ENCODE measurements at places on chromosomes 6 and 20.

GRCh38 chr6:12203001-12203400, 87.2 kb upstream of the EDN1 start:
- no peak for DNase-seq

- no peak for DNase-seq
Observed at GRCh38 chr6:79064635-79065034, 13.4 kb downstream of the PHIP start.

DNA sequence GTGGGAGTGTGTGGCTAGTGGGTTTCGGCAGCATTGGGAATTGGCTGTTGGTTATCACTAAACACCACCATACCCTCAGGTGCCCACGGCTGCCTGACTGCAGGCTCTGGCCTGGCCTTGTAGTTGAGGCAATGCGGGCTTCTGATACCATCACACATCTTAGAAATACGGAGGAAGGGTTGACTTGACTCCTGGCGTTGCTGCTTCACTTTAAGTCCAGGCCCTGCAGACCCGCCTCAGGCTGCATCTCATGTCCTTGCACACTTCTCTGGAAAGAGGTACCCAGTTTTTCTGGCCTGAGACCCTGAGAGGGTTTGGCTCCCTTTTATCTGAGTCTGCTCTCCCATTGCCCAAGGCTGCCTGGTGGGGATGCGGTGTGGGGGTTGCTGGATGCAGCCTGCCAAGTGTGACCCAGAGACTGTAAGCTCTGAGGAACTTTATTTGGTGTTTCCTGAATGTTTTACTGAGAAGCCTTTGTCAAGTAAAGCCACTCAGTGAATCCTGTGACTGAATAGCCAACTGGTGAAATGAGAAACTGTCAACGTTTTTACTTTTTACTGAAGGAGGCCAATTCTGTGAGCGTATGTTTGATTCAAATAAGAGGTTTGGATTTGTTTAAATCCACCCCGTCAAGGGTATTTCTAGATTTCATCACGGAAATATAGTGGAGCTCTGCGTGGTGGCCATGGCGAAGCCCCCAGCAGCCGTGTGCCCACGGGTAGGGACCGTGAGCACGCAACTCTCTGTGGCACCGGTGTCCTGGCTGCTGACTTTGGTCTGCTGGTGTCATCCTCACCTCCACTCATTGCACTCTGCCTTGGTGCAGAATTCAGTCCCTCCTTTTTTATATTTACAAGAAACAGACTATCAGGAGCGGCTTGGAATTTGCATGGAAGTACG, 160.1 kb downstream of the DTNBP1 start:
- DNase-seq, result no peak

GRCh38 chr20:8401556-8401955, 269.5 kb downstream of the PLCB1 start:
- no peak for DNase-seq

GRCh38 chr6:38637756-38638155, 2.0 kb downstream of the BTBD9 start:
- DNase-seq, result no peak

GRCh38 chr20:44781791-44782190, 28.6 kb downstream of the RIMS4 start:
- no peak for DNase-seq

DNA sequence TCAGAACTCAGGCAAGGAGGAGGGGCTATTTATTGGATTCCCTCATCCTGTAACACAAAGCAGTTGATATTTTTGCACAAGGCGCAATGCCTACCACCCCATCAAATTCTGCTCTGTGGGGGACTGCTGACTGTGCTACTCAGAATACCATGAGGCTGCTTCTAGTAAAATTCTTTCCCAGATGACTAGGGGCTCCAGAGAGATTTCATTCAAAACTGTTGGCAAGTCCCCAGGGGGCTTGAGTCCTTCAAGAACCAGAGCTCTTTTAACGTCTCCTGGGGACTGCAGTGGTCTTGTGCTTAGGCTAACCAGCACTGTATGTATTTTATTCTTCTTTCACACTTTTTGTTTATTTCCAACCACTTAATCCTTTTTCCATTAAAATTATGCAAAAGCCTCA, 365.9 kb upstream of the AGPAT4 start:
- DNase-seq, result no peak

DNA sequence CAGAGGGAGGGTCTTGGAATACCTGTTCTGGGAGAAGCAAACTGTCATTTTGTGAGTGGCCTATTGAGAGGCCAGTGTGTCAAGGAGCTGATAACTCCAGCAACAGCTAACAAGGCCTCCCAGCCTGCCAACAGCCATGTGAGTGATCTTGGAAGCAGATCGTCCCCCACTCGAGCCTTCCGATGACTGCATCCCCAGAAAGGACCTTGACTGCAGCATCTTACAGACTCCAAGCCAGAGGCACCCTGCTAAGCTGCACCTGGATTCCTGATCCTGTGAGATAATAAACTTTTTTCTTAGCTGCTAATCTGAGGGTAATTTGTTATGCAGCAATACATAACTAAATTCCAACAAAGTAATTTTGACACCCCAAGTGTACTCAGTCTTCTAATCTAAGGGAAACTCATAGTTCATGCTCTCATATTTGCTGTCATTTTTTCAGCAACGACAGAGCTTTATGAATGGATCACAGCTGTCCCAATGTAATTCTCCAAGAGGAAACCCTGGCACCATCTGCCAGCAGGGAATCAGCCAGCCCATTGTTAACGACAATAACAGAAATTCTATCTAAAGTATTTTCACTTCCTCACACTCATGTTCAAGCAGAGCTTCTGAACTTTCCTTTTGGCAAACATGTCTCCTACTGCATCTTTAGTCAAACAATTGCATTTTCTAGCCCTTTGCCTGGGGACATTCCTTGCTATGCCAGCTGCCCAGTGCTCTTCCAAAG, 470.2 kb upstream of the BTBD3 start:
- no peak for DNase-seq

DNA sequence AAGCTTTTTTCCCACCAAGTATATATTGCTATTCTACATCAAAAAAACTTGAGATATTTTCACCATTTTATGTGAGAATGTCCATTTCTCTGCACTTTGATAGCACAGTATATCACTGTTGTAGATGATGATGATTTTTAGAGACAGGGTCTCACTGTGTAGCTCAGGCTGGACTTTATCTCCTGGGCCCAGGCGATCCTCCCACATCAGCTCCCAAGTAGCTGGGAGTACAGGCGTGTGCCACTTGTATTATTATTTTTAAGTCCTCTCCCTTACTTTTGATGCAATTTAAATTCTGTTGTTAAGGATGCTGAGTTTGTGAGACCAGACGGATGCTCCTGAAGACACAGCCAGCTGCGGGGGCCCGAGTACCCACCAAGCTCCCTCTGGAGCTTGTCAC, 326.8 kb downstream of the QKI start:
- no peak for DNase-seq

- no peak for DNase-seq
Observed at GRCh38 chr6:33164665-33165373, 27.4 kb downstream of the COL11A2 start.

DNA sequence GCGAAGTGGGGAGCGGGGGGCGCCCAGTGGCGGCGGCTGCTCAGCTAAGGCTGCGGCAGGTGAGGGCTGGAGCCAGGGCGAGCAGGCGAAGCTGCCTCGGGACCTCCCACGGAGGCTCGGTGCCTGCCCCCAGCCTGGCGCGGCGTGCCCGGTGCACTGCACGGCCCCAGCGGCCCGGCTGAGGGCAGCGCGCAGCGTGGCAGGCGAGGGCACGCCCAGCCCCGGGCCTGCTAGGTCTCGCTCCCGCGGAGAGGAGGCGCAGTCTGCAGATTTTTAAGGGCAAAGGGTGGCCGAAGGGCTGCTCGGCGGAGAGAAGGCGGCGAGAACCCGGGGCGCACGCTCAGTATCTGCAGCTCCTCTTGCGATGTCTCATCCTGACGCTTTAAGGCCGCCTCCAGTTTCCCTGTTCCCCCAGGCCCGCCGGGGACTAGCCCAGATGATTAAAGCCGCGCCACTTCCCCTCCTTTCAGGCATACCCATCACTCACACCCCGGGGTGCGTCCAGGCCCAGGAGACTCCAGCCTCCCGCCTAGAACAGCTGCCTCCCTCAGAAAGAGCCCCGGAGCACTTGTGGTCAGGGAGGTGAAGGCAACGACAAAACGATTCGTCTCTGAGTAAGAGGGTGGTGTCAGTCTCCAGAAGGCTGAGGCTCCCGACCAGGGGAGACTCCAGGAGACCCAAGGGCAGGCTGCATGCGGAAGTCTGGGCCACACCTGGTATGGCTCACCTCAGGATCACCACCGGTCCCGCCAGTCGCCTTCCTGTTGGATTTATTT, at the start of gene FERMT1:
Gene FERMT1, minus strand, starts transcription at position 158 of the 776 bp plus-strand sequence. CDS start 3,476 bp downstream, outside the sequence.
- DNase-seq, result no peak

GRCh38 chr20:26208296-26209091, 511.8 kb upstream of the ZNF337 start:
- peak; percentile 16 for DNase-seq

DNA sequence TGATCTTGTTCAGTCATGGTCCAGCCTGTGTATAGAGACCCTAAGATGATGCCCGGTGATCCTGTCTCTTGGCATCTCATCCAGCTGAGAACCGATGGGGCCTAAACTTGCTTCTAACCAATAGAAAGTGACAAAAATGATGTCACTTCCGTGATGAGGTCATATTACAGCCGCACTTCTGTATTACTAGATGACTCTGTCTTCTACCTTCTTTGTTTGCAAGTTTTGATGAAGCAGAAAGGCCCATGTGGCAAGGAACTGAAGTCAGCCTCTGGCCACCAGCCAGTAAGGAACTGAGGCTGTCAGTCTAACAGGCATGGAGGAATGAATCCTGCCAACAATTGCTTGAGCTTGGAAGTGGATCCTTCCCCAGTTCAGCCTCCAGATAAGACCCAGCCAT, 32.8 kb upstream of the HLA-C start:
- DNase-seq, result no peak

- no peak for DNase-seq
Observed at GRCh38 chr6:165325609-165326008, 16.2 kb upstream of the C6orf118 start.

- DNase-seq, result no peak
Observed at GRCh38 chr6:117591405-117591804, 10.9 kb downstream of the GOPC start.

DNA sequence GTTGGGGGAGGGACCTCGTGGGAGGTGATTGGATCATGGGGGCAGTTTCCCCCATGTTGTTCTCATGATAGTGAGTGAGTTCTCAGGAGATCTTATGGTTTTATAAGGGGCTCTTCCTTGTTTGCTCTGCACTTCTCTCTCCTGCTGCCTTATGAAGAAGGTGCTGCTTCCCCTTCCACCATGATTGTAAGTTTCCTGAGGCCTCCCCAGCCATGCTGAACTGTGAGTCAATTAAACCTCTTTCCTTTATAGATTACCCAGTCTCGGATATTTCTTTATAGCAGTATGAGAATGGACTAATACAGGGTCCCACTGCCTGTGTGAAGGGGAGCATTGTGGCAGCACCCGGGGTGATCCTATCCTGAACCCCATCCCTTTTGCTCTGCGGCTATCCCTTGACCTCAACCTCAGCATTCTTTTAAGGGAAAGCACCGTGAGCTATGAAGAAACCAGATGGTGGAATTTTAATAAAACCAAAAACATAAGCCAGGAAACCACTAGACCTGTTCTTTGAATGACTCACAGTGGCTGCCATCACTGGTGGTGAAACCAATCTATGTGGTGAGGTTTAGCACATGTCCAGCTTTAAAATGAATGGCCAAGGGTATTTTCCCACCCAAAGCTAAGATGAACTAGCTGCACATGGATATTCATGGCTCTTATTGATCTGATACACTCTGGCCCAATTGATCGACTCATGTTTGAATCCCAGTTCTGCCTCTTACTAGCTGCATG, 62.2 kb downstream of the ZDHHC14 start:
- DNase-seq, result no peak

GRCh38 chr20:11084508-11084907, 410.7 kb upstream of the JAG1 start:
- DNase-seq, result no peak

- no peak for DNase-seq
Observed at GRCh38 chr6:158391276-158391675, 79.0 kb downstream of the TULP4 start.

Measured in activated CD4-positive, alpha-beta T cell treated with anti-CD3 and anti-CD28 coated beads, Interleukin-2, amount 10 ng/mL, durations not matched to agents 7 days and 5 days (primary cell).